KG1 (cell line): ENCODE measurements at places on chromosomes 2 and 18.

- no peak for DNase-seq
Measured at GRCh38 chr2:120654381-120655134, 81.1 kb upstream of the GLI2 start.

DNA sequence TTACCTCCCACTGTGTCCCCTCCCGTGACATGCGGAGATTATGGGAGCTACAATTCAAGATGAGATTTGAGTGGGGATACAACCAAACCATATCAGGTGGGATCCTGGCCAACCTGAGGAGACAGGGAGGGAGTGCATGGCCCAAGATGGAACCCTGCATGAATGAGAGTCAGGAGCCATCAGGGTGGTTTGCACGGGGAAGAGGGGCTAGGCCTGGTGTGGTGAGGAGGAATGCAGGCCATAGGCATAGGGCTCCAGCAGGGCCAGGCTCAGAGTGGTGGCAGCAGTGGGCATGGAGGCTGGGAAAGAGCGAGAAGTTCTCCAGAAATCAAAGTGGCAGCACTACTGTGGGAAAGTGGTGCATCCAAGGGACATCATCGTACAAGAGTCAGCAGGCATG lies 74.0 kb upstream of the BCL2L11 start:
- DNase-seq = no peak

- no peak for DNase-seq
Measured at GRCh38 chr2:238242731-238243495, 3.1 kb upstream of the HES6 start.

- no peak for DNase-seq
Measured at GRCh38 chr2:172698041-172698863, 37.4 kb upstream of the RAPGEF4 start.

GRCh38 chr2:17171446-17172049 lies 346.7 kb downstream of the RAD51AP2 start:
- no peak for DNase-seq

DNA sequence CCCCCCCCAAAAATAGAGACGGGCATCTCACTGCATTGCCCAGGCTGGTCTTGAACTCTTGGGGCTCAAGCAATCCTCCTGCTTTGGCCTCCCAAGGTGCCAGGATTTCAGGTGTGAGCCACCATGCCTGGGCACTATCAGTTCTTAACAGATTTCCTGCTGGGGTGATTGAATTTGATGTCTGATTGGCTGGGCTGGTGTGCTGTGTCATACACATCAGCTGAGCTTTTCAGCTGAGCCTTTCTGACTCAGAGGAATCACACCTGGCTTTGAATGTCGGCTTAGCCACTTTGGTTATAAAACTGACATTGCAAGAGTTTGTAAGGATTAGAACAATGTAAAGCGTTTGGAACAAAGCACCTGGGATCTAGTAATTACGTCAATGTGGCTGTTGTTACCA lies 18.9 kb downstream of the NCAPH start:
- no peak for DNase-seq

DNA sequence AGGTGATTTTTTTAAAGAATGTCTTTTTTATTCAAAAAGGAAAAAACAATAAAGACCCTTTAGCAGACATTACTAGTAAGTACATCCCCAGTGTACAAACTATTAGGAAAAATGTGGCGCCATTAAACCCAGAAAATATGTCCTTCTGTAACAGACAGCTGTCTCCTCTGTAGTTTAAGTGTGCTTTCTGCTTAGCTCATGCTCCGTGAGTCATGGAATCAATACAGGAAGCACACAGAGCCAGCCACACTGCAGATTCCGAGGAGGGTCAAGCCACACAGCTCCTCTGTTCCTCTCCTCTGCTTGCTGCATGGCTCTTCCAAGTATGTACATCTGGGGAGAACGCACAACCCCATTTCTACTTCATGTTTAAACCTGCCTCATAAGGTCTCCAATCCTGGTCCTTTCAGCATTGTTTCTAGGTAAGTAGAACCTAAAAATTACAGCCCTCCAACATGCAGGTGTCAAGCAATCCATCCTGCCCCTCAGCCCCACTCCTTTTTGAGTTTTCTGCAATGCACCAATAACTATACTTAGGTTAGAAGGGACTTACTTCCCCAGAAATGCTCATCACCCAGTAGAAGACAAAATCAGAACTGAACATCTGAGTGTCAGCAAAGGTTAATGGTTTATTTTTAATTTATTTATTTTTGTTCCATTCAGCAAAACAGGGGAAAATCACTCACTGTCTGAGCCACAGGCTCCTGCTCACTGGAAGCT lies 37.5 kb downstream of the ACVR1 start:
- peak; percentile 30 for DNase-seq

- DNase-seq = no peak
Measured at GRCh38 chr18:62771494-62772270, 56.3 kb downstream of the PHLPP1 start.

DNA sequence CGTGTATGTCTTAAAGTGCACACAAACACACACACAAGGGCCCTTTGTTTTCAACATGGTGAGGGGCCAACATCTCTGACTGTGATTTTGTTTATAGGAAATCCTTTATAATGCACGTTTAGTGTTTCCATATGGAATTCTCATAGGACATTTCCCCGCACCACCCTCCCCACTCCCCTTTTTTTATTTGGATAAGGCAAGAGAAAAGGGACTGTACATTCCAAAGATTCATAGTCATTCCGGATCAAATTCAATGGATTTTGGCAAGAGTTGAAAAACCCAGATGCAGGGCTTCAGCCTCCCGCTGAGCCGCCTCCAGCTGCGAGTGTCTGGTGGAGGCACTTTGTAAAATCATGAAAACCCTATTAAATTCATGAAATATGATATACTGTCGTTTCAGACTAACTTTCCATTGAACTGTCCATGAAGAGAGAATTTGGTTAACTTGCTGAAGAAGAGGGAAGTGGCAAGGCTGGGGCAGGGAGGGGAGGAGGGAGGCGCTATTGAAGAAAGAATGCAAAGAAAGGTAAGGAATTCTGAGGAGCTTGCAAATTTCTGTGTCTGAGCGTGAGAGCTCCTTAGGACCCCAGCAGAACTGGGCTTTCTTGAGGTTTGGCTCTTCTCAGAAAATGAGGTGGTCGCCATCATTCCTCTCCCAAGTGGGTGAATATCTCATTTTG lies 25.8 kb upstream of the SLC14A2 start:
- no peak for DNase-seq

DNA sequence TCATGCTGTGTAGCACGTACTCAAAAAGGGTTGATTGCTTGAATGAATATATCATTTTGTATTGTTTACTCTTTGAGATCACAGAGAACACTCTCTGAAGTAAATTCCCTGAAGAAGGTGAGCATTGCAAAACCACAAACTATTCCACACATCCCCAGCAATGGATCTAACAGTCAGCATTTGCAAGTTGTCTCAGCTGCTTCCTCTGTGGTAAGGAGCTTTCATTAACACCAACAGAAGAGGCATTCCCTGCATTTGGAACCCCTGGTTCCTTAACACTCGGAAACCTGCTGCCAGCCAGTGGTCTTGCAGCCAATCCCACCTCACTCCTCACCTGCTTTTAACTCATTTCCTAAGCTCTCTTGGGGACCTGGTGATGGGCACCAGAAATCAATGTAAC lies 108.4 kb downstream of the IRS1 start:
- no peak for DNase-seq

DNA sequence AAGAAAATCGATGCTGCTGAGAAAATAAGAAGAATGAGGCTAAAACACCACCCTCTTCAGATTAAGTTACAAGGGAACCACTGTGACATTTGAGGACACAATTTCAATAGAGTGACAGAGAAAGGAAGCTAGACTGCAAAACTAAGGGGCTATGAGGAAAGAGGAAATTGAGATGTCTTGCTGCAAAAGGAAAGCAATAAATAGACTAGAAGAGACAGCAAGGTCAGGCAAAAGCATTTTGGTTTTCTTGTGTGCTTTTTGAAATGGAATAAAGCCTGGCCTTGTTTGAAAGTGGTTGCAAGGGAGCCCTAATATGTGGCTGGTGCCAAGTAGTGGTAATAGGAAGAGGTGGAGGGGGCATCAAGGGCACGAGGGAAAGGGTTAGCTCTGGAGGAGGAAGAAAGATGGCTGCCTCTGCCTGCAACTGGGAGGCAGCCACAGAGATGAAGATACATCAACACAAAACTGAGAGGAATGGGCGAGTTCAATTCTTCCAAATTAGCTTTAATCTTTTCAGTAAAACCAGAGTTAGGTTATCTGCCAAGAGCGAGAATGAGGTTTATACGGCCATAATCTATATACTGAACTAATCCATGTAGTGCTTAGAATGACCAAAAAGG lies 1.2 kb upstream of the MRO start:
- peak; percentile 52 for DNase-seq

DNA sequence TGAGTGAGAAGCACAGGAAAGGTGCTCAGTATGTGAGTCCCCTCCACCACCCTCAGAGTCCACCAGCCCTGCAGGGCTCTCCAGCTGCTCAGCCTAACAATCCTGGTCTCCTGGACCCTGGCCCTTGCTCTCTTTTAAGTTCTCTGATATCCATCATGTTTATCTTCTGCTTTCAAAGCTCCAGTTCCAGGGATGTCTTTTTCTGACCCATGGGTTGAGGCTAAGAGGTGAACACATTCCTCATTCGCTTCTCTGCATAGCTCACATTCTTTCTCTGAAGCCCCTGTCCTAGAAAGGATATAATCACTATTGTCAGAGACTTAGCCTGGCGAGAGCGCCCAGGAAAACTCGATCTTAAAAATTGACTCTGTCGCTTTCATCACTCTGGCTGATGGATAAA lies 86.4 kb downstream of the ARL4C start:
- DNase-seq = no peak

DNA sequence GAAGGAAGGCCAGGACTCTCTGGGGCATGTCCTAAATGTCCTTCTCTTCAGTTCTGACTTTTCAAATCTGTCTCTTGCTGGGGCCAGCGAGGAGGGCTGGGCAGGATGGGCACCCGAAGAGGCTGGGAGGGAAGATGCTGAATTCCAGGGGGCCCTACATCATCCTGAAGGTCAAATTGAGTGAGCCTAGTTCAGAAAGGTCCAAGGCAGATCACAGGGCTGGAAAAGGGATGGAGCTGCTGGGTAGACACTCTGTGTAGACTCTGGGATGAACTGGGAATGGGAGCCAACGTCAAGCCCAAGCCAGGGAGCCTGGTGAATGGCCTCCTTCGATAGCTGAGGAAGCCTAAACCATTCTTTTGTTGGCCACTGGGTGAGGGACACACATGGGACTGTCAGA lies 133.1 kb downstream of the MYCN start:
- DNase-seq = no peak

- DNase-seq = no peak
Measured at GRCh38 chr2:46308081-46308480, 10.9 kb downstream of the EPAS1 start.

DNA sequence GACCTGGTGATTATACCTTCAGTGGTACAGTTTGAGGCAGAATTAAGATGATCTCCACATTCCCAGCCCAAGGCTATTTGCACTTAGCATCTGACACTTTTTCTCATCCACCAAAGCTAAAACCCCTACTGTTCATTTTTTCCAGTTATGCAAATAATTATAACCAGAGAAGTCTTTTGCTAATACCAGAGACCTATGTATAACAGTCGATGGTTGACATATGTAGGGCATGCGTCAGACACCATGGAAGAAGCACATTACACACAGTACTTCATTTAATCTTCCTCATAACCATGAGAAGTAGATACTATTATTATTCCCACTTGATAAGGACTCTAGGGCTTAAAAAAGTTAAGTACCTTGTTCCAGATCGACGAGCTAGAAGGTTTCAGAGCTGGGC lies 36.5 kb downstream of the AP1S3 start:
- no peak for DNase-seq

DNA sequence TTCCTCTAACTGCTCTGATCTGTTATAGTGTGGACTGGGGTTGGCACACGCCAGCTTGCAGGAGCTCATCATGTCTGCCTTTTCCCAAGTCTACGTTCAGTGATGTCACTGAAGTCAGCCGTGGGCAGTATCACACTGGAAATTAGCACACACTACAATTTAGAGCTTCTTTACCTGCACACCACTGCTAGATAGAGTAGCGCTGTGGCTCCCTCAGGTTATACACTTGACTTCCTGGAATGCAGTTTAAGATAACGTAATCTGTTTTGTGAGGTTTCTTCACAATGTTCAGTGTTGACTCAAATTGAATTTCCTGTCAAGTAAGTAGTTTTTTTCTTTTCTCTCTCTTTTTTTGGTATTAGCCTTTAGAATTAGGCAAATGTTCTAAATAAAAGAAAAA lies 487.2 kb downstream of the DCDC2C start:
- no peak for DNase-seq

- peak; percentile 26 for DNase-seq
Measured at GRCh38 chr2:99488539-99489062, 1.2 kb downstream of the REV1 start.

DNA sequence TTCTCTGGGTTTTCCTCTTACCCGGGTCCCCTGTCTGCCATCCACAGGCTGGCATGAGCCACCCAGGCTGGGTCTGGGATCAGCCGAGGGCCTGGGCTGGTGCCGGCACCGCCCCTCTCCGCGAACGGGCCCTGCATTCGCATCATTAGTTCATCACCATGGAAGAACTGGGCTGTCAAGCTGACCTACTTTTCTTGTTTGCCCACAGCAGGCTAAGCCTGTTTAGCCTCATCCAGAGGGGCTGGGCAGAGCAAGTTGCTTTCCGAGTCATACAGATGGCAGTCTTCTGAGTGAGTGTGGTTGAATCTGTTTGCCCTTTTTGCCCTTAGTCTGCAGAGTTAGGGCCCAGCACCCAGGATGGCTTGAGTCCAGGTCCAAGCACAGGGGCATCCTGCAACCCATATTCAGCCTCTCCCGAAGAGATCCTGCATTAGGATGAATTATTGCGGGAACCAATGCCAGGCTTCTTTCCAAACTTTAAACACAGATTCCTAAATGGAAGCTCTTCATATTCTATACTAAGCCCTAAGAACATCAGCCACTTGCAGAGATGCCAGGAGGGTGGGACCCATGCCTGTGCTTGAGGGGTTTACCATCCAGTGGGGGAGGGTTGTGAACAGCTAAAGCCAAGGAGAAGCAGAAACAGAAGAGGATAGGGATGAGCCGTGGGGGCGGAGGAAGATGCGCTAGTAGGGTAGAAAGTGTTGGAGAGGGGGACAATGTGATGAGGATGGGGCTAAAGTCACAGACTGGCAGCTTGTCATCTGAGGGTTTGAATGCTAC lies 68.0 kb downstream of the NPAS2 start:
- no peak for DNase-seq

DNA sequence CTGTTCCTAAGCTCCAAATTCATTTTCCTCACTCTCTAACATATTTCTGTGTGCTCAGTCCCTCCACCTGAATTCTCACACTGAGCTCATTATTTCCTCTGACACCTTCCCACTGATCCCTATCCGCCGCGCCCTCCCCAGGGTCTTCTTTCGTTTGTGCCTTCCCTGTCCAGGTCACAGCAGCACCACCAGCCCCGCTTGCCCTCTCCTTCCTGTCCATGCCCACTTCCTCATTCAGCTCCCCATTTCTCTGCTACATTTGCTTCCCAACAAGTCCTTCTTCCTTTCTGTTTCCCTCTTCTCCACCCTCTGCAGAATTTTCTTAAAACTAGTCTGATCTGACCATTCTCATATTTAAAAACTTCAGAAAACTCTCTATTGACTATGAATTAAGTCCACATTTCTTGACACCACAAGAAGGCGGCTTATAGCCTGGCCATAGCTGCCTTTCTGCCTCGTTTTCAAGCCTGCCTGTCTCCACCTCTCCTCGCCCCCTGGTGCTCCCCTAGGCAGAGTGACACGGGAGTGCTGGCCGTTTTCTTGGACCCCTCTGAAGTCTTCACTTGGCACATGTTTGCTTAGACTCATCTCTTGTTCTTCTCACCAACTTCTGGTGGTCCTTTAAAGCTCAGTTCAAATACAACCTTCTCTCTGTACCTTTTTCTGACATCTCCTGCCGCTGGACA lies 138.7 kb upstream of the BOD1L2 start:
- DNase-seq = no peak
